ENCODE measurements at places on chromosomes 13 and 19. TPM values are rescaled to one million over a fixed set of nuclear protein-coding genes. Genes with fewer than 3 reads are reported as not detected.

The MZT1 gene
- 22.6 TPM for total RNA-seq

GRCh38 chr13:45728759-45729158 lies 26.6 kb downstream of the CBY2 start:
- H3K4me3 ChIP-seq = no peak overlapping the region
- peak; percentile 27 for DNase-seq

The TMEM190 gene
- not detected for total RNA-seq

DNA sequence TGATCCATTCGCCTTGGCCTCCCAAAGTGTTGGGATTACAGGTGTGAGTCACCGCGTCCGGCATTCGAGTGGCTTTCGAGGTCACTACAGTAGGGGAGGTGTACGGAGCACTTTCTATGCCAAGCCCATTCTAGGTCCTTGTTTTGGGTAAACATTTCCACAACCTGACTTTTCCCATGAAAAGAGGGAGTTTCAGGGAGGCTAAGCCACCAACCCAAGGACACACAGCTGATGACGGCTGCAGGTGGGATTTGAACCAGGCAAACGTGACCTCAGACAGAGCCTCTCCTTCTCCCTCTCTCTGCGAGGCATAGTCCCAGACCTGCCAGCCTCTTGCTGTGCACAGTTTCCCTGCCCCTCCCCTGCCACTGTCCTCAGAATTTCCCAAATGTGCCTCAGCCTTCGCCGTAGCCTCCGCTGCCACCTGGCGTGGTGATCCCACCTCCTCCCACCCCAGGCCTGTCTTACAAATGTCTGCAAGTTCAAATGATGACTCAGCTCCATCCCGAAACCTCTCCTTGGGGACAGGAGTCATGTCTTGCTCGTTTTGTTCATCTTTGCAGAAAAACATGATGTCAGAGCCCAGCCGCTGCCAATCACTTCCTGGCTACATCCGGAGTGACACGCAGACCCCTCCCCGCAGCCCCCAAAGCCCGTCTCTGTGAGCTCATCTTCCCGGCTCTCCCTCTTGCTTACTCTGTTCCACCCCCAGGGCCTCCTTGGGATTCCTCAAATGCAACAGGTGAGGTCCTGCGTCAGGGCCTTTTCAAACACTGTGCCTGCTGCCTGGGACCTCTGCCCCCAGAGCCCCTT lies 6.6 kb upstream of the GADD45B start:
- no peak overlapping the region for H3K4me3 ChIP-seq
- no peak overlapping the region for H3K27ac ChIP-seq

DNA sequence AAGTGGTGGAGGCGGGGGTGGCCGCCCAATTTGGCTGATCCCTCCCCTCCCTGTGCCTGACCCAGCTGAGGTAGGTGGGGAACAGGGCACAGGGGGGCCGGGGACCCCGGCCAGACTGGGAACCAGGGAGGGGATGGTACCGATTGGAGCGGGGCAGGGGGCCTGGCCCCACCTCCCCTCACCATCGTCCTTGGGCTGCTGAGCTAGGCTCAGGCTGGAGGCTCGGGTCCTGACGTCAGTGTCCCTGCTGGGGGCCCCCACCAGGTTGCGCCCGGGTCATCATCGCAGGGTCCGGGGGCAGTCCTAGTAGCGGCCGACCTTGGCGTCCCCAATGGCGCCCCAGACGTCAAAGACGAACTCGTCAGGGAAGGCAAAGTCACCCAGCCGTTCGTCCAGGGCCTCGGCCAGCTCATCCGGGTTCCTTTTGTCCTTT lies 3.0 kb upstream of the PTGER1 start:
- H3K27me3 ChIP-seq = no peaks in the 10 kb centered on the region
- H3K27ac ChIP-seq = no peak overlapping the region
- H3K4me3 ChIP-seq = no peak overlapping the region
- no peak for DNase-seq
- peaks cover 9% of the 10 kb centered on the region for H3K4me1 ChIP-seq

The SLC25A41 gene
- total RNA-seq = 4.2 TPM

The DGKH gene
- total RNA-seq = 4.1 TPM

DNA sequence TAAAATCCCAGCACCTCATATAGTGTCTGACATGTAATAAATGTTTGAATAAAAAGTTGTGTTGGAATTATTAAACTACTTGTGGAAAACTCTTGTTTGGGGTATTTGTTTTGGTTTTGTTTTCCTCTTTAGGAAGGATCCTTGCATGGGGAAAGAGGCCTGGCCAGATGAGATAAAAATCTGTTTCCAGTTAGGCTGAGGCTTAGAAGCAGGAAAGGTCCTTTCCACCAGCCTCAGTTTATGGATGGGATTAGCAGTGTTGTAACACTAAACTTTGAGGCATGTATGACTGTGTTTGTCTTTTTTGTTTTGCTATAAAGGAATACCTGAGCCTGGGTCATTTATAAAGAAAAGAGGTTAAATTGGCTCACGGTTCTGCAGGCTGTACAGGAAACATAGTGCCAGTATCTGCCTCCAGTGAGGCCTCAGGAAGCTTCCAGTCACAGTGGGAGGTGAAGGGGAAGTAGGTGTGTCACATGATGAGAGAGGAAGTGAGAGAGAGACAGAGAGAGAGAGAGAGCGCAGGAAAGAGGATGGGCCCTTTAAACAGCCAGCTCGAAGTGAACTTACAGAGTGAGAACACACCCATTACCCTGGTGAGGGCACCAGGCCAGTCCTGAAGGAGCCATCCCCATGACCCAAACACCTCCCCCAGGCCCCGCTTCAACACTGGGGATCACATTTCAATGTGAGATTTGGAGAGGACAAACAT lies 21.6 kb downstream of the SPATA13 start:
- DNase-seq = no peak
- no peaks in the 10 kb centered on the region for H3K4me1 ChIP-seq
- no peak overlapping the region for H3K27ac ChIP-seq
- H3K4me3 ChIP-seq = no peak overlapping the region
- H3K27me3 ChIP-seq = no peaks in the 10 kb centered on the region

GRCh38 chr19:38878575-38879399 lies 712 bp upstream of the RINL start:
- H3K27ac ChIP-seq = peak overlapping the region; percentile 8
- H3K36me3 ChIP-seq = peaks cover 5% of the 10 kb centered on the region
- peaks cover 60% of the 10 kb centered on the region for H3K4me1 ChIP-seq
- no peaks in the 10 kb centered on the region for H3K27me3 ChIP-seq

DNA sequence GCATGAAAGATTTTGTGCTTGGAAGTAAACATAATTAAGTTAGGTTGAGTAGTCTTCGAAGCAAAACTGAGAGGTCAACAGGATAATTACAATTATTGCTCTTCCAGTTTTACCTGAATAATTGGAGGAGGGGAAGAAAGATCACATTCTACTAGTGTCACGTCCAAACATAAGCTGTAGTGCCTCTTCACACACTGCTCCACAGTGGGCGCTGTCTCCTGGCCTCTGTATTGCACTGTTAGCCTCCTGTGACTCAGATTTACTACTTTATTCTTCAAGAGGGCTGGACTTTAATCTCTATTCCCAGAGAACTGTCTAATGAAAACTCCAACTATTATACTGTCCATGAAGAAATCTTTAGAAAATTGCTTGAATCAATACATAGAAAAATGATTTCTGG lies 62.9 kb downstream of the TRPC4 start:
- H3K27me3 ChIP-seq = no peaks in the 10 kb centered on the region
- H3K4me3 ChIP-seq = no peak overlapping the region
- H3K4me1 ChIP-seq = no peaks in the 10 kb centered on the region
- H3K27ac ChIP-seq = no peak overlapping the region
- no peaks in the 10 kb centered on the region for H3K36me3 ChIP-seq

DNA sequence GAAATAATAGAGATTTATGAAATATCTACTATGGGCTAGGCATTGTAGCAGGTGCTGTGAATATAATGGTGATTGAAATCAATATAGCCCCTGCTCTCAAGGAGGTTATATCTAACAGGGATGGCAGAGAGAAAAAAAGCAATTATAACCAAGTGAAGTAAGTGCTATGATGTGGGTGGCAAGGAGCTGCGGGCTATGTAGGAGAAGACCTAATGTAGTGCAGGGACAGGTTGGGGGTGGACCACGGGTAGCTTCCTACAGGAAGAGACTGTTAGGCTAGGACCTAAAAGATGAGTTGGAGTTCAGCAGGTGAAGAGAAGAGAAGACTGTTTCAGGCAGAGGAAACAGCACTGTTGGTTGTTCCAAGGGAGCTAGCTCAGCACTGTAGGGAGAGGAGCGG lies 311.0 kb downstream of the KCNRG start:
- H3K27ac ChIP-seq = no peak overlapping the region
- H3K27me3 ChIP-seq = no peaks in the 10 kb centered on the region
- no peak overlapping the region for H3K4me3 ChIP-seq
- no peak for DNase-seq

The ZFP14 gene
- total RNA-seq = 1.2 TPM

The SLC6A16 gene
- 0.95 TPM for total RNA-seq

The PEX11G gene
- 2.1 TPM for total RNA-seq

The HOMER3 gene
- total RNA-seq = 3.4 TPM

The ZNF470 gene
- total RNA-seq = not detected

The SLC46A3 gene
- total RNA-seq = 0.66 TPM

DNA sequence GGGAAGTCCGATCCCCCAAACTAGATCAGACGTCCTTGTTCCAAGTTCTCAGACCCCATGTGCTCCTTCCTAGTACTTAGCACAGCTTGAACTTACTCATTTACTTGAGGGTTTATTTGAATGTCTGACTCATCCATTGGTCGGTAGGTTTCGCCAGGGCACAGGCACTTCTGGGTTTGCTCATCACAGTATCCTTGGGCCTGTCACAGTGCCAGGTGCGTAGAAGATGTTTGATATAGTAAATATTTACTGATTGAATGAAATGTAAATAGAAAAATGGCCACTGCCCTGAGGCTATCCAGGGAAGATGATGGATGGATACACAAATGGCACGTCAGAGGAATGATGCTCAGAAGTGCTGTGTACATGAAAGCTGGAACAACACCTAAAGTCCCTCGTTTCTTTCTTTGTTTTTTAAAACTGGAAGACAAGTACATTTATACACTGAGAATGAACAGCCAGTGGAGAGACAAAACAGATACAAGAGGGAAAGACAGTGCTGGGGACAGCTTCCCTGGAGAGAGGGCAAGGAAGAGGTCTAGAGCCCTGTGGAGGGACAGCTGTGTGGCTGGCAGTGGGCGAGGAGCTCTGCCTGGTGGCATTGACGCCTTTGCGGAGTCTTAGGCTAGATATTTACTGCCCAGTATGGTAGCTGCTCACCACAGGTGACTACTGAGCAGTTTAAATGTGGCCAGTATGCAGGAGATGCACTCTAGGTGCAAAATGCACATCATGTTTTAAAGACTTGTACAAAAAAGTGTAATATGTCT lies 31.2 kb upstream of the KL start:
- no peaks in the 10 kb centered on the region for H3K4me1 ChIP-seq
- no peak overlapping the region for H3K27ac ChIP-seq
- peaks cover 3% of the 10 kb centered on the region for H3K27me3 ChIP-seq
- DNase-seq = no peak
- no peaks in the 10 kb centered on the region for H3K36me3 ChIP-seq

DNA sequence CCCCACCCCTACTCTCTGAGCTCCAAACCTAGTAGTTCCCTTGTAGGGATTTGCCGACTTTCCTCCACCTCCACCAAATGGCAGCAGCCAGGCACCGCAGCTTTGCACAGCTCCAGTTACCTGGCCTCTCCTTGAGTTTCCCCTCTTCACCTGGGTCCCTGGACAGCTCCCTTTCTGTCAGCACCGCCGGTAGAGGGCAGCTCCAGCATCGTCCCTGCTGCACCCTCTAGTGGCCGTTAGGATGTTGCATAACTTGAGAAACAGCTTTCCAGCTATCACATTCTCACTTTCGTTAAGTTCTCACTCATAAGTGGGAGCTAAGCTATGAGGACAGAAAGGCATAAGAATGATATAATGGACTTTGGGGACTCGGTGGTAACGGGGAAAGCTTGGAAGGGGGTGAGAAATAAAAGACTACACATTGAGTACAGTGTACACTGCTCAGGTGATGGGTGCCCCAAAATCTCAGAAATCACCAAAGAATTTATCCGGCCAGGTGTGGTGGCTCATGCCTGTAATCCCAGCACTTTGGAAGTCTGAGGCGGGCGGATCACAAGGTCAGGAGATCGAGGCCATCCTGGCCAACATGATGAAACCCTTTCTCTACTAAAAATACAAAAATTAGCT lies 60.4 kb upstream of the OLFM4 start:
- no peaks in the 10 kb centered on the region for H3K27me3 ChIP-seq
- no peak overlapping the region for H3K4me3 ChIP-seq
- H3K4me1 ChIP-seq = no peaks in the 10 kb centered on the region
- peak; percentile 71 for DNase-seq
- no peaks in the 10 kb centered on the region for H3K36me3 ChIP-seq

- peaks cover 6% of the 10 kb centered on the region for H3K36me3 ChIP-seq
- no peaks in the 10 kb centered on the region for H3K27me3 ChIP-seq
- no peak overlapping the region for H3K27ac ChIP-seq
- no peak for DNase-seq
- H3K4me1 ChIP-seq = peaks cover 18% of the 10 kb centered on the region
These were observed 8.0 kb downstream of the ELL start for GRCh38 chr19:18513868-18514267.

The ZNF226 gene
- 8.2 TPM for total RNA-seq

The LILRB5 gene
- total RNA-seq = not detected

DNA sequence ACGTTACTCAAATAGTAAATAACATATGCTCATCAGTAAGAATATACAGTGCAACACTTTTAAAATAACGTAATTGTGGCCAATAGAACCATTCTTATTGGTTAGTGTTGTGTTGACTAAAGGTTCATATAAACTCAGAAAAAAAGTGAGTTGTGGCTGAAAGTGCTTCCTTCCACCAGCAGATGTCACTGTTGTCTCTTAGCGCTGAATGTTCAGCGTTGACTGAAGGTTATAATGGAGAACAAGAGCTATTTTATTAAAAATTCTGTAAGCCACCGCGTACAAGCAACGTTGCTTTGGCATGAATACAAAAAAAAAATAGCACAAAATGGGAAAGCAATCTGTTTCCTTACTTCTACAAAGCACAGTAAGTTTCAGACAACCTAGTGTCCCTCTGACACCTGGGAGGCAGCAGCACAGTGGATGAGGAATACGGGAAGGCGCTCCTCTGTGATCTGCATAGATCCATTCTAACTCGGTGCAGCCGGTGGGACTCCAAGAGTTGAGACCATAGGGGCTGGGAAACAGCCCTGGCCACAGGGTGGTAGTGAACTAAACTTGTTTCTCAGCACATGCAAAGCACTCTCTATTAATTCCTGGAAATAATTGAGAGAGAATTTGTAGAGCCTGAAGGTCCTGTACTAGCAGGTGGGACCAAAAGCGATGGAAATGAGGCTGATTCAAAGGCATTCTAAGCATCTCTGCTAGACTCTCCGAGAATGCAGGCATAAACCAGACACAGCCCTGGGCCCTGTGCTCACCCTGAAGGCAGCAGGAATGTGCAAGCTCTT lies 23.9 kb upstream of the OXGR1 start:
- no peaks in the 10 kb centered on the region for H3K36me3 ChIP-seq
- no peak overlapping the region for H3K4me3 ChIP-seq
- peak; percentile 16 for DNase-seq
- H3K27ac ChIP-seq = no peak overlapping the region
- no peaks in the 10 kb centered on the region for H3K4me1 ChIP-seq

- no peak overlapping the region for H3K27ac ChIP-seq
- no peaks in the 10 kb centered on the region for H3K4me1 ChIP-seq
- H3K27me3 ChIP-seq = no peaks in the 10 kb centered on the region
- DNase-seq = no peak
- H3K4me3 ChIP-seq = no peak overlapping the region
- H3K36me3 ChIP-seq = no peaks in the 10 kb centered on the region
These were observed 112.4 kb downstream of the KATNAL1 start for GRCh38 chr13:30194906-30195305.

The MYPOP gene
- 7.6 TPM for total RNA-seq

The INSL3 gene
- total RNA-seq = not detected

The KLK3 gene
- not detected for total RNA-seq

The LILRB2 gene
- total RNA-seq = not detected

All from K562 (cell line).